Activated T-helper 1 cell treated with anti-CD3 and anti-CD28 coated beads, Interleukin-2, amount 50 U/mL, for 16 hours (primary cell): ENCODE measurements at places on chromosomes 2 and 18.

DNA sequence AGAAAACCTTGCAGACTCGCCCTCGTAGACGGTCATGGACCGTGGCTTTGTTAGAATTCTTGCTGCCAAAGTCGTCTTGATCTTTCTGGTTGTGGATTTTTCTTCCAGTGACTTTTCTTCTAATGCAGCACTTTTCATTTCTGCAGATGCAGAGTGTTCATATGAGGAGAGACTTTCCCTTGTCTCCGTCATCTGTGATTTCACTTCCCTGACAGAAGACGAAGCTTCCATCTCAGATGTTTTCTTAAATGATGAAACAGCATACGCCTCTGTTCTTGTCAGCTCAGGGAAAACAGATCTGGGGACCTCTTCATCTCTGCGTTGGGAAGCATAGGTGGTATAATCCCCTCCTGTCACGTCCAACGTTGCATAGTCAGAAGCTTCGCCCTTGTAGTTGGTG is 50.9 kb downstream of the PLEKHA3 start:
- DNase-seq, result no peak

DNA sequence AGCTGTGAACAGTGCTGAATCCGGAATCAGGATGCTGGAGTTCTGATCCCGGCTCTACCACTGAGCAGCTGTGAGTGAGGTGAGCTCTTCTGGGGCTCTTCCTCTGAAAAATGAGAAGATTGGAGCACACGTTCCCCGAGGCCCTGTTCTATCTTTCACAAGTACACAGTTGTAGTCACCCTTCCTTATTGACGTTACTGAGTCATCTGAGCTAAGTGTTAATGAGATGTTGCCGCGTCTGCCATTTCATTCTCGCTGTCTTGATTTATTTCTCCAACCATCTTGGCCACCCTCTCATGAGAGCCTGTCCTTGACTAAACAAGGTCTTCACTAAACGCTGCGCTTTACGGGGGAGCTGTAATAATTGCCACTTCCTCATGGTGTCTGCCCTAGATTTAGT is 31.9 kb upstream of the EFR3B start:
- no peak for DNase-seq

GRCh38 chr18:78873926-78874500 is 105.6 kb upstream of the SALL3 start:
- DNase-seq, result no peak

GRCh38 chr18:41936471-41937134 is 18.4 kb upstream of the PIK3C3 start:
- no peak for DNase-seq

GRCh38 chr2:237927986-237928385 is 38.8 kb upstream of the UBE2F start:
- no peak for DNase-seq
